ENCODE measurements at places on chromosomes 1 and 21. TPM values are rescaled to one million over a fixed set of nuclear protein-coding genes. Genes with fewer than 3 reads are reported as not detected.

OR2T33 gene
- not detected for total RNA-seq

GRCh38 chr1:118863688-118864087, 124.5 kb downstream of the TBX15 start:
- H3K27me3 ChIP-seq = no peaks in the 10 kb centered on the region
- H3K4me3 ChIP-seq = no peak overlapping the region
- no peaks in the 10 kb centered on the region for H3K36me3 ChIP-seq
- no peaks in the 10 kb centered on the region for H3K4me1 ChIP-seq
- DNase-seq = no peak

GRCh38 chr1:37513795-37514349, 694 bp downstream of the MEAF6 start:
- H3K27me3 ChIP-seq = no peaks in the 10 kb centered on the region
- H3K27ac ChIP-seq = peak overlapping the region; percentile 88
- H3K36me3 ChIP-seq = peaks cover 4% of the 10 kb centered on the region
- H3K4me3 ChIP-seq = peak overlapping the region; percentile 97

GRCh38 chr1:113917400-113918082, 11.6 kb upstream of the HIPK1 start:
- no peaks in the 10 kb centered on the region for H3K27me3 ChIP-seq
- no peak overlapping the region for H3K27ac ChIP-seq
- peaks cover 9% of the 10 kb centered on the region for H3K4me1 ChIP-seq
- no peaks in the 10 kb centered on the region for H3K36me3 ChIP-seq
- DNase-seq = no peak

- peaks cover 2% of the 10 kb centered on the region for H3K4me1 ChIP-seq
- DNase-seq = no peak
- peaks cover 17% of the 10 kb centered on the region for H3K36me3 ChIP-seq
- H3K4me3 ChIP-seq = no peak overlapping the region
- no peak overlapping the region for H3K27ac ChIP-seq
- H3K27me3 ChIP-seq = no peaks in the 10 kb centered on the region
These were observed 15.2 kb upstream of the YRDC start for GRCh38 chr1:37822906-37823815.

All from lung (tissue), 17 donors.